ENCODE measurements at places on chromosomes 3 and 15.

DNA sequence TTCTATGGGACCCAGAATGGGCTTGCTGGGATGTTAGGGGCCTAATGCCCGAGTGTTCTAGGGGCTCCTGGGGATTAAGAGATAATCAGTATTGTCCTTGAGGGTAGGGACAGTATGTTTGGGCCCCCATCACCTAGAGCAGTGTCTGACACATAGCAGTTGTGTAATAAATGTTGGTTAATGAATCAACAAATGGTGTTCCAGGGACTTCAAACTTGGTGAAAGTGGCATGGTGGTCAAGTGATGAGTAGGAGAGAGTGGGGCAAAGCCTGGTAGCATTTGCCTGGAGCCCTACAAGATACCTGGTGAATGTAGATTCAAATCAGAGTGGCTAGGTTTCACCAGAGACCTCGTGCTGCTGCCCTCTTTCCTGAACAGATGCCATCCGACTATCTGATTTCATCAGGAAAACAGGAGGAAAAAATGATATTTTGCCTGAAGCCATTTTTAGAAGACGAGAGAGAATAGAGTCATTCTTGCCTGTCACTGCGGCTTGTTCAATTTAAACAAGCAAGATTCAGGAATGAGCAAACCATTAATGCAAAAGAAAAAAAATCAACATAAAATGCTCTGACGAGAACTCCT is 117.3 kb downstream of the RPL22L1 start:
- no peak for DNase-seq

GRCh38 chr3:174749143-174749542 is 110.0 kb upstream of the NAALADL2 start:
- DNase-seq = no peak

DNA sequence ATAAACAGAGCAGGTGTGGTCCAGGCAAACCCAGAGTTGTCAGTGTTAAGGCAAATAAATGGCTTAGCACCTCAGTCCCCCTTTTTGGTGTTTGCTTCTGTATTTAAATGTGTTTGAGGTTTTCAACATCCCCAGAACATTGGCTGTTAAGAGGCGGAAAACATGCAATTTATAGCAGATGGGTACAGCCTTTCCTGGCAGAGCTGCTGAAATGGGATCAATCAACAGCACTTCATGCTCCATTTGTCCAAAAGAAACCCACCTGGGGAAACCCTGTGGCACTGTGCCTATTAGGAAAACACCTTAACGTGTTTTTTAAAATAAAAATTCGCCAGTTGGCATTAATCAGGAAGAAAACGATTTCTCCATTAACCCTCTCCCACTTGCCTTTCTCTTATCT is 135.4 kb downstream of the MCTP2 start:
- DNase-seq = no peak

GRCh38 chr3:72680766-72681165 is 167.5 kb downstream of the SHQ1 start:
- DNase-seq = no peak

- no peak for DNase-seq
These were observed 521.5 kb downstream of the PYDC2 start for GRCh38 chr3:191982481-191982880.

DNA sequence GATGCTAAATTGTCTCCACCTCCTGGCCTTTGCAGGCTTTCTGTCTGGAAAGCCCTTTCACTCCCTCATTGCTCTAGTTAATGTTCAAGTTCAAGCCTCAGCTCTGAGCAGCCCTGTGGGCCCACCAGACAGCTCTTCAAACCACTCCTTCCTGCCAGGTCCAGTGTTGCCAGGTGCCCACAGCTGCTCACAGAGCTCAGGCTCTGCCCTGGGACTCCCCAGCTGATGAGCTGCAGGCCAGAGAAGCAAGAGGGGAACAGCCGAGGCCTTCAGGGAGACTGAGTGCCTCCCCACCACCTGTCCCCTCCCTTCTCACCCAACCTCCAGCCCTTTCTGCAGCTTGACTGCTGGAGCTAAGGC is 1.3 kb upstream of the ZBTB47 start:
- no peak for DNase-seq

DNA sequence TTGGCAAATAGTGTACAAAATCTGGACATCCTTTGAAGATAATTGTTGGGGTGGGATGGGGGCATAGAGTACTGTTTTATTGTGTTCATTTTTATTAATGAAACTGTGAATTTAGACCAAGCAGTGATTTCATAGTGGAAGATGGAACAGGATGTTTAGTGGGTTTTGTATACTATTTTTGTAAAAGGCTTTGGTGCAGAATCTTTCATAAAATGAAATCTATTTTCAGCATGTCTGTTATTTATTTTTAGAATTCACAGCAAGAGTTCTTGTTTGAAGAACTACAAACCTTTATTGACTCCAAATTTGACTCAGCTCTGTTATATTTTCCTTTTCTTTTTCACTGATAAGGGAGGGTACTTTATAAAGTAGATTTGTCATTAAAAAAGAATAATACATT is 145.4 kb downstream of the AKAP13 start:
- DNase-seq = no peak

DNA sequence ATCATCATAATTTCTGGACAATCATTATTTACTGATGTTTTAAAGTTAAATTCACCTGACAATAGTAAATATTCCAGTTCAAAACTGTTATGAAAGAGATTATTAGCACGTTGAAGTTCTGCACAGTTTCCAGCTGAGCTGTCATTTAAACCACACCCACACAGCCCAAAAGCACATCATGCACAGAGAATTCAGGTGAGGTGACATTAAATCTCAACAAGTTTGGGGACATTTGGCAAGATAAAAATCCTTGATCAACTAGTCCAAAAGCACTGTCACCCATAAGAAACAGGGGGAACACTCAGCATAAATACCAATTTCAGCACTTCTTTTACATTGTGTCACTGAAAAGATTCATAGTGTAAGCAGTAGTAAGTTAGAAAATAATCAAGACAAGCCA is 6.9 kb downstream of the NCEH1 start:
- no peak for DNase-seq

- DNase-seq = no peak
These were observed 227.1 kb downstream of the ZPLD1 start for GRCh38 chr3:102661707-102662497.
